ENCODE measurements at places on chromosomes 6 and 20.
A peak's percentile ranks its signal among the peaks of the same experiment; 100 is the strongest.

DNA sequence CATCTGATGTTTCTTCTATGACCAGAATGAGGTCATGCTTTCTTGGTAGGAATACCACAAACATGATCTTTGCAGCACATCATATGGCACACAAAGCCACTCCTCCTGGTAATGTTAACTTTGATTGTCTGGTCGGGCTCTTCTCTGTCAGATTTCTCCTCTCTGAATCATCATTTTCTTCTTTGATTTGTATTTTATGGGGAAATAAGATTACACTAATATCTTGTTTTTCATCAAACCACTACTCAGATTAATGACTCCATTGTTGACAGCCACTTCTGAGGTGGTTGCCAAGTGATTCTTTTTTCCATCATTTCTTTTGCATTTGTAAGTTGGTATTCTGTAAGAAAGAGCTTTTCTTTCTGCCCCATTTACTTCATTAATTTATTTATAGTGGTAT, 29.5 kb downstream of the TRMT11 start:
- no peak for DNase-seq

DNA sequence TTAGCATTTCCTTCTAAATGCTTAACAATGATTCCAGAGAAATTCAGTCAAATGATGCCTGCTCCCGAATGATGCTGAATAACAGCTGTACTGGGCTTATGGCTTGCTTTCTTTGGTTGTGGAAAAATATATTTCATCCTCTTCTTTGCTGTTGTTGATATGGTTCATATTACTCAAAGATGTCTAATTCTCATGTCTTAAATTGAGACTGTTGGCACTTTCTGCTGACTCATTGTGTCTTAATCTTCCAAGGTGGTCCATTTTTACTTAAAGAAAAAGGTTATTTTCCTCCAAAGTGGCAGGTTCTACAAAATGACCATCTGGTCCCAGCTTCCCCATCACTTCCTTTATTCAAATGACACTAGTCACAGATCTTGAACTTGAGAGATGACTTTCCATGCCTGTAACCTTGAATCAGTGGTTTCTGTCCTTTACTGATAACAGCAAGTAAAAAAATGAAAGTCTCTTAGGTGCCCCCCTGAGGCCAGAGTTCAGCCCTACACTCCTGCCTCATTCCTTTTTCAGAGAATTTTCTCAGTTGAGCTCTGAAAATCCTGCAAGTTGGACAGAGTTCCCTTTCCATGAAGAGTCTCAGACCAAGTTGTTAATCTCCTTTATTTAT, 6.9 kb downstream of the SNAP25 start:
- DNase-seq, result no peak

GRCh38 chr6:90183587-90184333, 112.9 kb downstream of the BACH2 start:
- DNase-seq, result no peak

DNA sequence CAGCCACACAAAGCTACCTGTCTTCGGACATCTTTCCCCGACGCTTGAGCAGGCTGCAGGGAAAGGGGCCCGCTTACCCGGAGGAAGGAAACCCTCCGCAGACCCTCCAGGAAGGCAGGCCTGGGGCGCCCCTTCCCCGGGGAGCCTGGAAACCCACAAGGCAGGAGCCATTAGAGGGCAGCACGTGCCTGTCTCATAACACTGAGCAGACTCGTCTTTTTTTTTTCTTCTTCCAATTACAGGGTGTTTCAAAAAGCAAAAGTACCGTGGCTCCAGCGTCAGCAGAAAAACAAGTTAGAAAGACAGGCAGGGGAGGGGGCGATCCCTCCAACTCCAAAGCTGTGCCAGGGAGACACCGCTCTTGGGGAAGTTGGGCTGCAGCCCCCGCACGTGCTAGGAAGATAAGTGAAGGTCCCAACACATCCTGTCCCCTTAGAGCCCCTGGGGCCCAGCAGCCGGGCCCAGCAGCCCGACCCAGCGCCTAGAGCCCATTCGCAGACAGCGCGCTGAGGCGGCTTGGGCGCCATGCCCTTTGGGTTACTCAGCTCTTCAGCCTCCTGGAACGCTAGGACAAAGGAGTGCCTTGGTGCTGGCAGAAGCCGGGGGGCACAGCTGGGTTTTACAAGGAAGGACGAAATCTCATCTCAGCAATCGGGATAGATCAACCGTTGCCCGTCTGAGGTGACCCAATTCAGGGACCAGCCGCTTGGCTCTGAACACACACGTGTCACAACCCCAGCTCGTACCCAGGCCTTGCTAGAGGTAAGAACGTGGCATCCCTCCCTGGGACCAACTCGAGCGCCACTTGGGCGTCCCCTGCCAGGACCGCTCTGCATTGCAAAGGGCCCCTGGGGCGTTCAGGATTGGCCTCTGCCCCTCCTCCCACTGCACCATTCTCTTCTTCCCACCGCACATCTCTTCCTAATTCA, 136.3 kb downstream of the LY86 start:
- DNase-seq, result peak; percentile 74

- peak; percentile 45 for DNase-seq
Observed at GRCh38 chr6:163958646-163959045, 544.1 kb downstream of the QKI start.

DNA sequence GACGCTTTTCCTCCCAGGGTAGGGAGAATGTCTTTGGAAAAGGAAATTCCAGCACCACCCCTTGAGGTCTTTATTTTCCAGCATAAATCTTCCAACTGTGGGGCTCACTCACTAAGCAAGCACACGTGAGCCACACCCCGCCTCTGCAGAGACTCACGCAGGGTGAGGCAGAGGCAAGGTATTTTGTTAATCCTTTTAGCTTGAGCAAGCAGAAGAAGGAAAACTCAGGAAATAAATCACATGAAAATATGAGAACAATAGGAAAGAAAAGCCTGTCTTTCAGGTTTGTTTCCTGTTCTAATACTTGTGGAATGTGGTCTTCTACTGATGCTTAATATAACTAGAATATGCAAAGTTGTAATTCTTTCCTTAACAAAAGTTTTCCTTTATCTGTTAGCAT, 4.1 kb upstream of the PHACTR2 start:
- DNase-seq, result no peak

DNA sequence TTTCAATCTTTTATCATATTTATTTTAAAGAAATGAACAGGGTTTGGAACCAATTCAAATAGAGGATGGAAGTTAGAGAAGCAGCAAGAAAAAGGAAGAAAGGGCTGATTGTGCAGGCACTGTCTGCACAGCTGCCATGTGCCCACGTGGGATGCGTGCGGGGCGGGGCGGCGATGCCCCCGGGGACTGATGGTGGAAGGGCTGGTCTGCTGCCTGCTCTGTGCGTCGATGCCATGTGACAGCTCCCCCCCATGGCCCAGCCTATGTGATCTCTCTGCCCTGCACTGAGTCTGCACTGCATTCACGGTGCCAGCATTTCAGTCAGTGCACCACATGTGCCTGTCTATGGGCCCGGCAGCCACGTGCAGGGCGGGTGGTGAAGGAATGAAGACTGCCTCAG, 96.4 kb downstream of the IRF4 start:
- no peak for DNase-seq

DNA sequence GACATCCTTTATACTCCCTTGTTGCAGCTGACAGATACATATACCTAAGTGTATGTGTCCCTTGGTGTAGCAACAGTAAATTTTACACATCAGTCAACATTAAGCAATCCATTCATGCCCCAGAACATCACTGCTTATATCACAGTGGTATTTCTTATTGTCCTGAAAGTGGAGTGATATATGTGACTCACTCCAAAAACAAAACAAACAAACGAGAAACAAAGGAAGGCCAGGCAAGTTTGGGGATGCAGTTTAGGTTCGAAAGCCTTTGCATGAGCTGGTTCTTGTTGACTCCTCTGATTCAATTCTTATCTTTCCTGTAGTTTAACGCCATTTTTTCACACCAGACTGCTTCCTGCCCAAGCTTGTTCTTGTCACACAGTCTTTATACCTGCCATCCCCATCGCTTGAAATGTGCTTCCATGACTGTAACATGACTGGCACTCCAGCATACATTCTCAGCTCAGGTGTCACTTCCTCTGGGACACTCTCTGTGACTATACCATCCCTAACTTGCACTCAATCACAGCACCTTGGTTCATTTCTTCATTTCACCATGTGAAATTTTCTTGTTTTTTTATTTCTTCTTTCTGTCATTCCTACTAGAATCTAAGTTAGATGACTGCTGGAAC, 125.0 kb upstream of the TSHZ2 start:
- no peak for DNase-seq

- peak; percentile 8 for DNase-seq
Observed at GRCh38 chr6:124947971-124948451, 14.2 kb upstream of the RNF217 start.

GRCh38 chr6:14639983-14640599, 522.5 kb downstream of the CD83 start:
- DNase-seq, result no peak

DNA sequence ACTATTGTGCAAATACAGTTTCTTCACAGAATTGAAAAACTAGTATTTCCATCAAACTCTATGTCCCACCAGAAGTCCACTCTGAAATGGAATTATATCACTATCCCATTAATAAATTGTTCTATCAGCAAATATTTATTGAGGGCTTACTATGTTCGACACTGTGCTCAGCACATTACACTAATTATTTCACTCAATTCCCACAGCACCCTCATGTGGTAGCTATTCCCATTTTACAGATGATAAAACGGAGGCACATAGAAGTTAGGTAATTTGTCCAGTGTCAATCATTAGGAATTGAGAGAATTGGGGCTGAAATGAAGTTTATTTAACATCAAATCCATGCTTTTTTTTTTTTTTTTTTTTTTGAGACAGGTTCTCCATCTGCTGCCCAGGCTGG, 52.5 kb downstream of the MKKS start:
- DNase-seq, result no peak

- DNase-seq, result no peak
Observed at GRCh38 chr6:36686668-36687513, 8.4 kb downstream of the CDKN1A start.

DNA sequence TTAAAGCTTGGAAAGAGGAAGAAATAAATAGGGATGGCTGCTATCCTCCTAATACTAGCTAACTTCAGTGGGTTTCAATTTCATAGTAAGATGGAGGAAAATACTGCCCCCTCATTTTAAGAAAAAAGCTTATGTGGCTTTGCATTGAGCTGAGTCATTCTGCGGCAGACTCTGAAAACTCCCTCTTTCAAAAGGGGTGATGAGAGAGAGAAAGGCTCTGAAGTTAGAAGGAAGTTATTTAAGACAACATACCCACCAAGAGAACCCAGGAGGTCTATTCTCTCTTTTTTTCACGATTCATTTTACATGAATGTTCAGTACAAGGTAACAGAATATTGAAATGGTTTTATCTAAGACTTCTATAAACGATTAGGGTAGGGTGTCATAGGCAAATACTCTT, 4.5 kb downstream of the PRDM13 start:
- no peak for DNase-seq

DNA sequence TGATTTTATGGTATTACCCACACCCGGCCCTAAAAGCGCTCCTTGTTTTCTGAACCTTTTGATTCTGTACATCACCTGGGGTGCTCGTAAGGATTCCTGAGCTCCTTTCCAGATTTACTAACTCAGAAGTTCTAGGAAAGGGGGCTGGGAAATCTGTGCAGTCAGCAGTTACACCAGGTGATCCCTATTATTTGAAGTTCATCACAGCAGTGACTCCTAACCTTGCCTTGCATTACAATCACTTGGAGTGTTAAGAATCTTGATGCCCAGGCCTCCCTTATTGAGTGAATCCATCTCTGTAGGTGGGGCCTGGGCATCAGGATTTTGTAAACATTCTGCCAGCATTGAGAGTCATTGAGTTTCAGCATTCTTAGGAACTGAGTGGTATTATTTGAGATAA, 44.7 kb downstream of the BMP6 start:
- DNase-seq, result no peak

DNA sequence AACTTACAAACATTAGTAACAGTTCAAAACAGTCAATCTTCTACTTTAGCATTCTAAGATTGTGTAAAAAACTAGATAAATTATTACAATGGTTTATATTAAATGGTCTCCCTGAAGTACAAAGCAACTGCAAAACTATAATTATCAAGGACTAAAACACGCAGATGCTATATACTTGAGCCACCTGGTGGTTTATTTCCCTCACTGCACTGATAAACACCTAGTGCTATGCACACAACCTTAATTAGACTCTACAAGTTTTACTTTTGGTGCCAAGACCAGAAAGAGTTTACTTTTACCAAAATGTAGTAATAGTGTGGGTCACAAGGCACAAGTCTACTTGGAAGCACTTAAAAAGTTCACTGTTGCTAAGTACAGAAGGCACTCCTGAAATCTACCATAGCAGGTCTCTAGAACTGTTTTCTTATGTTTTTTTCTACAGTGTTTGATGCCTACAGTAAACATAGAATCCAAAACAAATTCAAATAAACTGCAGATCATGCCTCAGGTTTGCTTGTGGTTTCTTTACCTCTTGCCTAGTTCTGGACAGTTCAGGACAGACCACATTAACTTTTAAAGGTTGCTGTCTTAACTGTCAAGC, 49.2 kb downstream of the GMDS start:
- DNase-seq, result peak; percentile 25
